CD4-positive, alpha-beta T cell treated with Interleukin-4 for 1 hour (primary cell): ENCODE measurements at places on chromosomes 1 and 21.

GRCh38 chr1:11453742-11454491 is 25.0 kb upstream of the DISP3 start:
- no peak for DNase-seq

- DNase-seq, result no peak
Observed at GRCh38 chr1:65175171-65176055, 27.4 kb downstream of the AK4 start.

DNA sequence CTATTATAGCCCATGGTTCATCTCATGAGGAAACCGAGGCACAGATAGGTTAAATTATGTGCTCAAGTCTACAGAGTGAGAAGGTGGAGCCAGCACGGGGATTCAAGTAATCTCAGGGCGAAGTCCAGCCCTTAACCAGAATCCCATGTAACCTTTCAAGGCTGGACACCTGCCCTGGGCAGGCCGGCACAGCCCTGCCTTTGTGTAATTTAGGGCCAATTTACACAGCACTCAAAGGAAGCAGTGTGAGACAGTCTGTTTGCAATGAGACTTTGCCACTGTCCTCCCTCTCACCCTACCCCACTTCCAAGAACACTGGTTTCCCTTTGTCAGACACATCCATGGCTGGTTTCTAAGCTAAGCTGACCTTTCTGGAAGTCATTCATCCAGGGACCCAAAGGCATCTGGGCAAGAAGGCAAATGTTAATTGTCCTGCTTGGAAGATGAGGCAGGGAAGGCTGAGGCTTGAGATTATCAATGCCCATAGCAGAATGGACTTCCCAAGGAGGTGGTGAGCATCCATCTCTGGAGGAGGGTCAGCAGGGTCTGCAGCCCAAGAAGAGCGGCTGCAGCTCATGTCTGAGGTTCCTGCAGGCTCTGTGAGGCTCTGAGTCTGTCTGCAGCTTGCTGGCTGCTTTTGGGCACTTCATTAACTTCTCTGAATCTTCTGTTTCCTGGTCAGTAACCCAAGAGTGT is 159.2 kb downstream of the TRABD2B start:
- no peak for DNase-seq

DNA sequence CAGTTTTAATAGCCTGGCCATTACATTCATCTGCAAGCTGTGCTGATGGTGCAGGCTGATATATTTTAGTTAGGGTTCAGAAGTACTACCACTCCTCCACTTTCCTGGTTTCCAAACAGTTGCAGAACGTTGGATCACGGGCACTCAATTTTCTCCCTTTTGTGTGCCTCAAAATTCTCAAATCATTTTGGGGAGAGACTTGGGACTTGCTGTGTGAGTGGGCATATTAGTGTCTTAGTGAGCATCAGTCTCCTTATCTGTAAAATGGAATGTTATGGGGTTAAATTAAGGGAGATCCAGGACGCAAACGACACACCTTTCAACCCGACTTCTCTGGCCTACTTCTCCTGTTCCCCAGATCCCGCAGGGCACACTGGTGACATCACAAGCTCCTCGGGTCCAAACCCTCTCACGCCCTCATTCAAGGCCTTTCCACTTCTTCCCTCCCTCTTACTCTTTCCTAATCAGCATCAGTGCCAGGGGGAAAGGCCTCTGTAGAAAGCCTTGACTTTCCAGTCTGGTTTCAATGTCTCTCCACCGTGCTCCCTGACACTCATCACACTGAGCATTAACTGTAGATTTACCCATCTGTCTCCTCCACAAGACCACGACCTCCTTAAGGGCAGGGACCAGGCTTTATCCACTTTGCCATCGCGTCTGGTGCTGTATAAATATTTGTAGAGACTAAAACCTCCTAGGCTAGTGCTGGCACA is 1.2 kb downstream of the PIGP start:
- DNase-seq, result no peak

DNA sequence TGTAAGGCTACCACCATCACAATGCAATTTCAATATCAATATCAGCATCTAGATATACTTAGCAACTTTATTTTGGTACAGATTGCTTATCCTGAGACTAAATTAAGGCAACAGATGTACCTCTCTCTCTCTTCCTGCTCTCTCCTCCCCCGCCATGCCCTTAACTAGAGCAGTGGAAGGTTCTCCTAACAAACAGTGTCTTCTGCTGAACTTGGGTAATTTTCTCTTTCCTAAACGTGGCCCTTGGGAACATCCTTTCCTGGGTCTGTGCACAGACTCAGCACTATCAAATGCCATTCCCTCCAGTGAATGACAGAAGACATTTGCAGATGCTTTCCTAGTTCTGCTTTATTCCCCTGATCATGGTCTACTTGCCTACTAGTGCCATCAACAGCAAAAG is 85.6 kb upstream of the TTC39A start:
- DNase-seq, result no peak

DNA sequence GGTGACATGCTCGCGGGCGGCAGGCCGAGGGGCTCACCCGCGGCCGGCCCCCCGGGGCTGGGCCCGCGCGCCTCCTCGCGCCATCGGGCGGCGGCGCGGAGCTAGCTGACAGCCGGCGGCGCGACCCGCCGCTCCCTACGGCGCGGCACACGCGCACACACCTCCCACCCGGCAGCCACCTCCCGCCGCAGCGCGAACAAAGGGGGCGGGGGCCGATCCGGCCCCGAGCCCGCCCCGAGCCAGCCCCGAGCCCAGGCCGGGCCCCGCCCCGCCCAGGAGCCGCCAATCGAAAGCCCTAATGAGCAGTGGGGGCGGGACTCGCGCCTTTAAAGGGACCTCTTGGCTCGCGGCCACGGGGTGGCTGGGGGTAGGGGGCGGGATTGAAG is at the start of gene KIF21B:
Gene KIF21B (minus strand): TSS at position 198 of the 386 bp plus-strand sequence. CDS start 331 bp downstream, outside the sequence.
- DNase-seq, result peak; percentile 90

DNA sequence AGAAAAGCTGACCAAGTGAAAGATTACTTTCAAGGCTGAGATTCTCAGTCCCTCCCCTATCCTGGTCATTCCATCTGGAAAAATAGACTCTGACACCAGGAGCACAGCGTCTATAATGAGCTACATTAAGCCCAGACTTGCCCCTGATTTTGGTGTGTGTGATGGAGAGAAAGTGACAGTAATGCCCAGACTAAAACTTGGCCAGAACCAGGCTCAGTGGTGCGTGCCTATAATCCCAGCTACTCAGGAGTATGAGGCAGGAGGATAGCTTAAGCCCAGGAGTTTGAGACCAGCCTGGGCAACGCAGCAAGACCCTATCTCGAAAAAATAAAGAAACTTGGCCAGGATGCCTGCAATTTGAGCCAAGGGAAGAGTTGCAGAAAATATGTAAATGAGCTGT is 15.9 kb downstream of the PLEKHA6 start:
- DNase-seq, result no peak

GRCh38 chr1:43274125-43274803 is 4.5 kb downstream of the TMEM125 start:
- peak; percentile 37 for DNase-seq

DNA sequence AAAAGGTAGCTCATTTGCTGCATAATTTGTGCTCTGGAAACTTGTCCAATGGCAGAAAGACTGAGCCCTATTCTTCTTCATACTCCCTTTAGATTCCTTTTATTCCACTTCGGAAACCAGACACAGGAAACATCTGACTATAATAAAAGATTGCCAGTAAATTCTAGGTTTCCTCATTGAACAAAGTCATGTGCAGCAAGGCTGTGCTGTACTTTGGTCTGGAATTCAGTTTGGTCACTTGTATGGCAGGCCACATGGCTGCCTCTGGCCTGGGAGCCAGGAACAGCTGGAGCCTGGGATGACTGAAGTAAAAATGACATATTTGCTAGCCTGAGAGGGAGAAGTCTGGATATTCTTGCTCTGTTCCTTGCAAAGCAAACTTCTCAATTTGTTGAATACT is 79.6 kb downstream of the ST3GAL3 start:
- DNase-seq, result no peak

GRCh38 chr1:180585994-180586359 is 27.2 kb downstream of the OVAAL start:
- DNase-seq, result no peak

DNA sequence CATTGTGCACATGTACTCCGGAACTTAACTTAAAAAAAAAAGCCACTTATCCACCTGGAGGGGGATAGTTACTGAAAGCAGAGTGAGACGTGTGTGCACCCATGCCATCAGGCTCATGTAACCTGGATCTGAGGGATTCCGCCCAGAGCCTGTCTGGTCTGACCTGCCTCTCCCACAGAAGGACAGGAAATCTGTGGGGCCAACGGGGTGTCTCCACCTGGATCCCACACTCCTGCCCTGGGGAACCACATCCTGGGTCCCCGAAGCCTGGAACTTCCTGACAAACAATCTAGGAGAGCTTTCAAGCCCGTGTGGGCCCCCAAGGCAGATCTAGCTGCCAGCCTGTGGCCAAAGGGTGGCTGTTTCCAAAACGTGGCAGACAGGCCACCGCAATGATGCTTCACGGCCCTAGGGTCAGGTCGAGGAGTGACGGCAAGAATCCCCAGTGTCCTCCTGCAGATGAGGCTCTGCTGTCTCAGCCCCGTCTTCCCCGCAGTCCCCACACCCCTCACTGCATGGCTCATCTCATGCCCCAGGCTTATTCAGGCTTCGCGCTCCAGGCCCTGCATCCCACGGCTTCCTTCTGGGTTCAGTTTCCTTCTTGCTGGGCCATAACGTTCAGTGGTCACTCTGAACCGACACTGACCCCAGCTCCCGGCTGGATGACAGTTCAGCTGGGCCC is 21.0 kb upstream of the PCBP3 start:
- no peak for DNase-seq

DNA sequence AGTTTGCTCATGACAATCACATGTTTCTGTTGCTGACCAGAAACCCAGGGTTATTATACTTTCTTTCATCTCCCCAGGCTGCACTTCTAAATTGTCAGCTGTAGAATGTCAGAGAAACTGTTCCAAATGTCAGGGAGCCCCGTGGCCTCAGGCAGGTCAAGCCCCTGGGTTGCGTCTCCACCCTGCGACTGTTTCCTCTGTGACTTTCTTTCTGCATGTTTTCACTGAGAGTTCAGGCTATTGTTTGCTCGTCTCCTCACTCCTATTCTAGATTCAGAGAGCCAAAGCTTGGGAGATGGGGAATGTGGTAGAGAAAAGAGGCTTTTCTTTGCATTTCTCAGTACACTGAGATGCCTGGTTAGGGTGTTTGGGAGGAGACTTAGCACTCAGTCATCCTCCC is 97.4 kb downstream of the CENPF start:
- no peak for DNase-seq

GRCh38 chr1:15188130-15188524 is 34.6 kb downstream of the TMEM51 start:
- no peak for DNase-seq

DNA sequence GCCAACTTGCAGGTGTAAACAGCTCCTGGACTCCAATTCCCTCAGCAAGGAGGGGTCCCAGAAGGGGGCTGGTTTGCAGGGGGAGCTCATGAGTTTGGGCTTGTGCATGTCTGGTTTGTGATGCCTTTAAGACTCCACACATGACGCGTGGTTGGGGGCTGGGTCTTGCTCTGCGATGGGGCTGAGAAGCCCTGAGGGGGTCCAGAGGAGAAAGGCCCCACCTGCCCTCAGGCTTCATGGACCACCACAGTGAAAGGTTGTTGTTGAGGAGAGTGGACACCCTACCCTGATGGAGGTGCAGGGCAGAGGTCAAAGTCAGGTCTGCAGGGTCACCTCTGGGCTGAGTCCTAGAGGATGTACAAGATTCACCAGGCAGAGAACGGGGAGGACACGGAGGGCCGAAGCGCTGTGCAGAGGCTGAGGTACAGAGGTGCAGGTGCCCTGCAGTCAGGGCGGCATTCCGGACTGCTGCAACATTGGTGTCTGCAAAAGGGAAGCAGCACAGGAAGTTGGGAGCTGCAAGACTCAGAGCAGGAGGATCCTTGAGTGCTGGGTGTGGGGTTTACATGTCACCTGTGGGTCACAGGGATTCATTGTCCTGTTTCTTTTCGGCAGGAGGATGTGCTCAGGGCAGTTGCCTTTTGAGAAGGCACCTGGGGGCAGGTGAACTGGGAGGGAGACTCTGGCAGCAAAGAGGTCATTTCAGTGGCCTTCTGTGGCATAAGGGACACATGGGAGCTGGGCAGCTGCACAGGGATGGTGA is 399.4 kb downstream of the PTPRU start:
- no peak for DNase-seq

DNA sequence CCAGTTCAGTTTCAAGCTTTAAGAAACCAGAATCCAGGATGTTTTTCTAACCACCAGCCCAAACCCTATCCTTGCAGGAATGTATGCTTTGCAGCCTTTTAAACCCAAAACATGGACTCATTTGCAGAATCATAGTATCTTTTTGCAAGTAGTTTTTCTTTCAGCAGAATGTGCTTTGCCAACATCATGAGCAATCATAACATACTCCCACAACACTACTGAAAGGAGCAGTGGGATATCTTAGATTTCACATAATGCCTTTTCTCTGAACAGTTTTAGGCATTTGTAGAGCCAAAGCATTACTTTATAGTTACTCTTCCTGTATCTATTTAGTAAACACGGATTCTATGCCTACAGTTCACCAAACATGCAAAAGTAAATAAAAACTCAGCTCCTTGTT is 10.0 kb upstream of the SH2D2A start:
- DNase-seq, result no peak

DNA sequence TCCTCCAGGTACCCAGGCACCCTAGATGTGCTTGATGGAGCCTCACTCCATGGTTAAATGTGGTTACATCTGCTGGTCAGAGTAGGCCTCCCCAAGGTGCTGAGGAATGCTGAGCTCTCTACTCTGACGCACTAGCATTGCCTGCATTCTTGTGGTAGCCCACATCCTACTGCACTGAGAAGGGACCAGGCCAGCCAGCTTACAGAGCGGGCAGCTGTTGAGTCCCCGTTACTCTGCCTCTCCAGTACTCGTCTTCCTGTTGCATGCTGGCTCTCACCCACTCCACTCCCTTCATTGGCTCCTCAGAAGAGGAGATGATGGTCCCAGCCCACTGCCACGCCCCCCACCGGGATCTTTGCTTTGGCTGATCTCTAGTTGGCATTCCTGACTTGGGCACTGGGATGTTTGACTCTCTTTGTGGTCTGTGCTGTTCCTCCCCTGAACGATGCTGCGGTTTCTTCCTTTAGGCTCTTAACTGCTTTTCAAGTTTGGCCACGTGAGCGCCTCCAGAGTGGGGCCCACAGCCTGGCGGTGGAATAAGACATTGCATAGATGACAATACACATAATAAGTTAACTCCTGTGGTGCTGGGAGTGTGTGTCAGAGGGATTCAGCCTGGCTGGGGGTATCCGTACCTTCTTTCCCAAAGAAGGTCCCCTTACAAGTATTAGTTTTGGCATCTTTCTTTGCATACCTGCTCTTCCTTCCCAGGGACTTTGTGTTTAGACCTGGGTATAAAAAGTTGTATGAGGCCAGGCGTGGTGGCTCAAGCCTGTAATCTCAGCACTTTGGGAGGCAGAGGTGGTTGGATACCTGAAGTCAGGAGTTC is 18.6 kb downstream of the AZIN2 start:
- DNase-seq, result peak; percentile 79

- DNase-seq, result no peak
Observed at GRCh38 chr1:59081181-59081580, 215.7 kb upstream of the FGGY start.

- no peak for DNase-seq
Observed at GRCh38 chr1:24364605-24364974, 45.4 kb downstream of the GRHL3 start.

- DNase-seq, result no peak
Observed at GRCh38 chr21:19461481-19462205, 1058.1 kb upstream of the TMPRSS15 start.
